ENCODE measurements at places on chromosomes 3 and 15.
A peak's percentile ranks its signal among the peaks of the same experiment; 100 is the strongest.

GRCh38 chr3:46892285-46893145, 15.0 kb downstream of the PTH1R start:
- no peak for DNase-seq

GRCh38 chr3:139122612-139123011, 77.9 kb upstream of the PRR23C start:
- DNase-seq, result no peak

DNA sequence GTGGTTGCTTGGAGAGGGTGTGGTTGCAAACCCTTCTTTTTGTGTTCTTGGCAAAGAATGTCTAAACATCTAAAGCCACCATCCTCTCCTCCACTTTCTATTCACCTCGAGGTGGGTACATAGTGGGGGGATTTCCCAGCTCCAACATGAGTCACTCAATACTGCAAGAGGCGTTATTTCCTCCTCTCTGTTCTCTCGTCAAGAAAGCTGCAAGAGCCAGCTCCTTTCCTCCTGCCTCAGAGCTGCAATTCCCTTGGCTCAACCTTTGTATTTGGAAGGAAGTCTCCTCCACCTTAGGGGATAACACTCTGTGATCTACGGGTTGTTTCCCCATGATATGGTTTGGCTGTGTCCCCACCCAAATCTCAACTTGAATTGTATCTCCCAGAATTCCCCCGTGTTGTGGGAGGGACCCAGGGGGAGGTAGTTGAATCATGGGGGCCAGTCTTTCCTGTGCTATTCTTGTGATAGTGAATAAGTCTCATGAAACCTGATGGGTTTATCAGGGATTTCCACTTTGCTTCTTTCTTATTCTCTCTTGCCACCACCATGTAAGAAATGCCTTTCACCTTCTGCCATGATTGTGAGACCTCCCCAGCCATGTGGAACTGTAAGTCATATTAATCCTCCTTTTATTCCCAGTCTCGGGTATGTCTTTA, 138.4 kb downstream of the PLCL2 start:
- no peak for DNase-seq

DNA sequence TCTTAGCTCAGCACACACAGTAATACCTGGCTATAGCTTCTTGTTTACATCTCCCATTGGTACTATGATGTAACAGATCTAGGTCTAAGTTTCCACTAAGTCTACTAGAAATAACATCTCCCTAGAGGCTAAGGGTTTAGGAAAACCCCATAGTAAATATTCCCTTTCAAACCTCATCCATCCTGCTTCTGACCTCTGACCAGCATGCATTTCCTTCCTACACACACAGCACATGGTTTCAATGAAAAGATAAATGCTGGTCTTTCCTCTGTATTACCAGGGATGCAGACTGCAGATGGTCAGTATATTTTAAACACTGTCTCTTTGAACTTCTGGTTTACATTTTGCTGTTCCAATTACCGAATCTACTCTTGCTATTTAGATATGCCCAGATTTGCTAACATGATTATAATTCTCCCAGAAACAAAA, 96.6 kb downstream of the EFL1 start:
- DNase-seq, result no peak

- DNase-seq, result no peak
Observed at GRCh38 chr3:78687520-78687919, 1080.3 kb downstream of the ROBO1 start.

DNA sequence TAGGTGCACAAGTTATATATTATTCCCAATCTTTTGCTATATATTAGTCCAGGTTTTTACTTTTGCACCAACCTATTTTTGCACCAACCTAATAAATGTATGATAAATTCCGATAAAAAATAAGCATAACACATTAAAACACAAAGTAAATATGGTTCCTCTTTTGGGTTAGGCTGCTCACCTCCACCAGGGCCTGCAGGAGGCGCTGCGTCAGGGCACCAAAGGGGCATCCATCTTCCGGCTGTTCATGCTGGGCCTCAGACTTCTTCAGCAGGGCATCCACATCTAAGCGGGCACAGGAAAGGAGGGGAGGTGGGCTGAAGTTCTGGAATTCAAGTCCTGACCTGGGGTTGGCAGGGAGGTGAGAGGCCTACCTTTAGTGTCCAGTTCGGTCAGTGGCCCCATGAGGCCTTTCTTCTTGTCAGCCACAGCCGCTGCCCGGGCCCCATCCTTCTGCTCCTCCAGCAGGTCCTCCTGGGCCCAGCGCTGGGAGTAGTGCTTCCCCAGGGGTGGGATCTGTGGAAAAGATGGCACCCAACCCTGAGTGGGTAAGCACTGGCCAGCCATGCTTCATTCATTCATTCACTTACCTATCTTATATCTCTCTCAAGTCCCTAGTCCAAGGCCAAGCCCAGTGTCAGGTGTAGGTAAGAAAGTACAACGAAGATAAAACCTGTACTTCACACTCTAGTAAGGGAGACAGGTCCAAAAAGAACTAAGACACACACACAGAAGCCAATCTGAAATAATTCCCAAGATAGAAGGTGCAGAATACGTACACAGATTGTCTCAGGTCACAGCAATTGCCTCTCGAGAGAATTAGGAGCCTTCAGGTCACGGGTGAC, 5.2 kb downstream of the TADA3 start:
- peak; percentile 37 for DNase-seq

GRCh38 chr15:70424937-70425411, 327.3 kb upstream of the TLE3 start:
- DNase-seq, result no peak

GRCh38 chr3:7437231-7437630, 576.3 kb downstream of the GRM7 start:
- no peak for DNase-seq

DNA sequence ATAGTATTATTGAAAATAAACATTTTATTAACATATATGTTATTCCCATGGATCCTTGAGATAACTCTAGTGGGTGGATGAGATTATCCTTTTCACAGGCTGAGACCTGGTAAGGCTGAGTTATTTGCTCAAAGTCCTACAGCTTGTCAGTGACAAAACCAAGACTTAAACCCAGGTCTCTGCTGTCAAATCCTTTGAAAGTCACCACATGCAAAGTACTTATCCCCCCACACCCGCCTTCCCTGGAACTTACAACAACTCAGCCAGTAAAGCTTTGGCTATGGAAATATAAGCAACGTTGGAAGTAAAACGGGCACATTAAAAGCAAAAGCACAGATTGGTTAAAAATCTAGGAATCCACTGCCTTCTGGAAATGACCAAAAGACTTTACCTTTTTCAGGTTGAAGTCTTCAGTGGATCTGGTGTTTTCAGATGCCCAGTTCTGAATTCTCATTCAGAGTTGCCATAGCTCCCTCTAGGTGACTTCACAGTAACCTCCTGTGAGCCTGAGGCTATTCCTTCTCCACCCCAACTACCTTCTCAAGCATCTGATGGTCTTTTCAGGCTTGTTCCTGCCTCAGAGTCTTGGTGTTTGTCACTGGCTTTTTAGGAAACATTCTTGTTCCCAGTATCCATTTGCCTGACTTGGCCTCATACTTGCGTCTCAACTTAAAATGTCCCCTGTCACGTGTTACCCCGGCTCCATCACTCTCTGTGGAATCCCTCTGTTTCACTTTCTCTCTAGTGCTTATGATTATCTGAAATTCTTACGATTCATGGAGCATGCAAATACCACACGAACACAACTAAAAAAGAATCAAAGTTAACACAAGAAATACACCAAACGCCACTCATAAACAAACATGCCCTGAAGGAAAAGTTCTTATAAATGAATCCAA, 131.2 kb downstream of the MAGI1 start:
- no peak for DNase-seq

GRCh38 chr3:13865106-13865505, 14.8 kb downstream of the WNT7A start:
- DNase-seq, result no peak

DNA sequence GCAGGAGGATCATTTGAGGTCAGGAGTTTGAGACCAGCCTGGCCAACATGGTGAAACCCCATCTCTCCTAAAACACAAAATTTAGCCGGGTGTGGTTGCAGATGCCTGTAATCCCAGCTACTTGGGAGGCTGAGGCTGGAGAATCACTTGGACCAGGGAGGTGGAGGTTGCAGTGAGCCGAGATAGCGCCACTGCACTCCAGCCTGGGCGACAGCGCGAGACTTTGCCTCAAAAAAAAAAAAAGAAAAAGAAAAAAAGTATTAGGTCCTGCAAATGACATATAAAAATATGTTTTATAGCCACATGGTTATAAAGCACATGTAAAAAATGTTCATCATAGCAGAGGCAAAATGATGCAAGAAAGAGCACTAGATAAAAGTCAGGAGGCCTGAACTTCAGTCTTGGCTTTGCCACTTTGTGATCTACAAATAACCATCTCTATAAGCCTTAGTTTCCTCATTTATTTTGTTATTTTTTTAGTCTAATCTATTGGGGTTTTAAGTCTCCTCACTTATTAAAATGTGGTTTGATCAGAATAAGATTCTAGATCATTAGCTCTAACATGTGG, 4.9 kb downstream of the SLC12A6 start:
- DNase-seq, result no peak

GRCh38 chr15:25859838-25860645, 3.1 kb downstream of the ATP10A start:
- no peak for DNase-seq

DNA sequence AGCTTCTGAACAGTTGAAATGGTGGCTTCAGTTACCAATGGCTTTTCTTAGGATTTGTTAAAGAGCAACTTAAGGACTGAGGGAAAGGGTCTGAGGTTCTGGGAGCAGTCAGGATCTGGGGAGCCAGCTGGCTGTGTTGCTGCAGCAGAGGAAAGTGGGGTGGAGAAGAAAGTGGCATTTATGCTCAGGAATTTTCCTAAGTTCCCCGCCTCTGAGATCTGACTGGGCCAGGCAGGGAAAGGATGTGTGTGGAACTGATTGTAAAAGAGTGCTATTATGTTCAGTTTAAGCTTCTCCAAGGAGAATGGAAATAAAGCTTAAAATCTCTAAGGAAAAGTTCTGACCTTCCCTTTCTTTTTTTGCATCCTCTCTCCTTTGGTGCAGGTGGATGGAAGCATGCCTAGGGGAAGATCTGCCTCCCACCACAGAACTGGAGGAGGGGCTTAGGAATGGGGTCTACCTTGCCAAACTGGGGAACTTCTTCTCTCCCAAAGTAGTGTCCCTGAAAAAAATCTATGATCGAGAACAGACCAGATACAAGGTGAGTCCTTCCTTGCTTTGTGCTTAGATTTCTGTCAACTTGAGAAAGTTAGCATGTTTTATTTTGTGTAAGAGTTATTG, 37.8 kb downstream of the IQGAP1 start:
- no peak for DNase-seq

GRCh38 chr3:158725348-158726011, 6.8 kb downstream of the RARRES1 start:
- DNase-seq, result no peak

- DNase-seq, result no peak
Observed at GRCh38 chr3:54349691-54350090, 227.3 kb downstream of the CACNA2D3 start.

DNA sequence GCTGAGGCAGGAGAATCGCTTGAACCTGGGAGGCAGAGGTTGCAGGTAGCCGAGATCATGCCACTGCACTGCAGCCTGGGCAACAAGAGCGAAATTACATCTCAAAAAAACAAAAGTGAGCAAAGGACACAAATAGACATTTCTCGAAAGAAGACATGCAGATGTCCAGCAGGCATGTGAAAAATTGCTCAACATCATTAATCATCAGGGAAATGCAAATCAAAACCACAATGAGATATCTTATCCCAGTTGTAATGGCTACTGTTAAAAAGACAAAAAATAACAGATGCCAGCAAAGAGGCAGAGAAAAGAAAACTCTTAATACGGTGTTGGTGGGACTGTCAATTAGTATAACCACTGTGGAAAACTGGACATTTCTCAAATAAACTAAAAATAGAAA, 20.9 kb downstream of the ASB7 start:
- DNase-seq, result peak; percentile 13

GRCh38 chr3:147368151-147368550, 38.2 kb downstream of the ZIC4 start:
- no peak for DNase-seq

- DNase-seq, result no peak
Observed at GRCh38 chr3:182568876-182569275, 224.4 kb upstream of the ATP11B start.

- no peak for DNase-seq
Observed at GRCh38 chr15:88989578-88989977, 76.4 kb upstream of the MFGE8 start.

DNA sequence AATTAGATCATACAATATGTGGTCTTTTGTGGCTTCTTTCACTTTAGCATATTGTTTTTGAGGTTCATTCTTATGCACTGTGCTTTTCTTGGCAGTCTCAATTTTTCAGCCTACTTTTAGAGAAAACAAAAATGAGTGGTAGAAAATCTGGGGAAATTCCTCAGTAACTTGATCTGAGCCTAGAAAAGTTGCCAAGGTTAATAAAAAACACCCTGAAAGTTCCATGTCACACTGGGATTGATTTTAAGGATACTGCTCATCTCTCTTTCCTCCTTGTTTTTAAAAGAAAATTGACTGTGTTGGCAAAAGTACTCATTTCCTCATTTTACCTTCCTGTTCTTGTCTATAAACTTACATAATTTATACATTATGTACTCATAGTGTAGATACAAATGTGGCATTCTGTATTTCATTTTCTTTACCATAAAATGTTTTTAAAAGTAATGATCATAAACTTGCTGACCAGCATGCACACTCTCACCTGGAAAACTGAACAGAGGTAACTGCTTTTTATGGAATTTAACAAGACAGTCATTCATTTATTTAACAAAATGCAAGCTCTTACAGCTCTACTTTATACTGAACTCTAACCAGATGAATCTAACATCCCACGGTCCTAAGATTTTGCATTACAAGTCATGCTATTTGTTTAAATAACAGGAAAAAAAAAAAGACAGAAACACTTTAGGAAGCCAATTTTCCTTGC, 28.6 kb upstream of the SH3BP5 start:
- peak; percentile 39 for DNase-seq
